Cerebellar nuclear complex (tissue), 1 donor: ENCODE measurements at places on chromosomes 6 and 20.

- DNase-seq, result no peak
These were observed 65.8 kb downstream of the E2F3 start for GRCh38 chr6:20467437-20467836.

DNA sequence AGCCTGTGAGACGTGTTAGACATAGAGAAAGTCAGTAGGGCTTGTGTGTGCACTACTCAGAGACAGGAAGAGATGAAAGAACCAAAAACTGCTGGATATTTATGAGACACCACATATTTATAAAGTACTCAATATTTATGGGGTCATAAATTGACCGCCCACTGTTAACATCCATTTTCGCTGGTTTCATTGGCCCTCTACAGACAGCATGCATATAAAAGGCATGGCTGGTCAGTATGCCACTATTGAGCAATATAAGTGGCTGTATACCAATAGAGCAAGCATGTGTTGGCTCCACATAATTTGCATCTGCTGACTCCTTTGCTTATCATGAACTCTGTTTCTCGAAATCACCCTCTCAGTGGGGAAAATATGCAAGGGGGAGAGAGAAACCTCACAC lies 110.3 kb upstream of the BTN3A2 start:
- no peak for DNase-seq

DNA sequence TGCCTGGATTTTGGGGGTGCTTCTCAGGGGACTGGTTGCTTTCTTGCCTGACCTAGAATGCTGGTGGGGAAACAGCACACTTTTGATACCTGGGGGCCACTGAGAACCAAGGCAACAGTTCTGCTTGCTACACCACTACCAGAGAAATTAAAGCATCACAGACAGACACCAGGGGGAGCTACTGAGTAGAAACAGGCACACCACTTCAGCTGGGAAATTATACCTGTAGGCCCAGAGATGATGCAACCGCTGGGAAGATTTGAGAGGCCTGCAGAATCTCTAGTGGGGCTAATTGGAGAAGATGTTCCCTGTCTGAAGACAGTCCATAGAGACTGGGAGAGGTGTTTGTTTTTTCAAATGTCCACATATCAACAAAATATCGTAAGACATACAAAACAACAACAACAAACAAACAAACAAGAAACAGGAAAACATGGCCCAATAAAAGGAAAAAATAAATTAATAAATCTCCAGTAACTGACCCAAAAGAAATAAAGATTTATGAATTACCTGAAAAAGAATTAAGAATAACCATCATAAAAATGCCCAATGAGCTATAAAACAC lies 129.4 kb upstream of the RIN2 start:
- no peak for DNase-seq

- DNase-seq, result no peak
These were observed 44.4 kb downstream of the MDFI start for GRCh38 chr6:41682497-41683272.

DNA sequence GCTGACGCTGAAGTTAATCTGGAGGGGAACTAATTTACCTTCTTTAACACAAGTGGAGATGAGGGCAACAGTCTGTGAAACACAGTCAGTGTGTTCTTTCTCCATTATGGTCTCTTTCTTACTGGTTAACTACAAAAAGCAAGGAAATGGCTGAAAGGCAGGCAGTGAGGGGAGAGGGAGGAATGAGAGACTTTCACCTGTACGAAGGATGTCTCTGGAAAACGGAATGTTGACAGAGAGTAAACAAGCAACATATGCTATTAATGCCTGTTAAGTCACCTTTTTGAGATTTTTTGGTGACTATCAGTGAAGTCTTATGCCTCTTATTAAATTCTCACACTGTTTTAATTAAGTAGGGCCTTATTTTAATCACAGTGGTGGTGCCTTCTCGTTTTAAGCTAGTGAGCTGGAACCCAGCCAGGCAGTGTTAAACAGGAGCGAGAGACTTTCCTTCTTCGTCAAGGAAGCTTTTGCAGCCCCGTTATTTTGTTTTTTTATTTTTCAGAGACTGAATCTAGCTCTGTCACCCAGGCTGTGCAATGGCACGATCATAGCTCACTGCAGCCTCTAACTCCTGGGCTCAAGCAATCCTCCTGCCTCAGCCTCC lies 165.6 kb downstream of the ATXN1 start:
- no peak for DNase-seq

- no peak for DNase-seq
These were observed 135.9 kb upstream of the SOX4 start for GRCh38 chr6:21457647-21458046.
